ENCODE measurements at places on chromosomes 1 and 21.
A peak's percentile ranks its signal among the peaks of the same experiment; 100 is the strongest.

- no peak for DNase-seq
Measured at GRCh38 chr1:153429266-153430165, 13.2 kb downstream of the S100A7A start.

DNA sequence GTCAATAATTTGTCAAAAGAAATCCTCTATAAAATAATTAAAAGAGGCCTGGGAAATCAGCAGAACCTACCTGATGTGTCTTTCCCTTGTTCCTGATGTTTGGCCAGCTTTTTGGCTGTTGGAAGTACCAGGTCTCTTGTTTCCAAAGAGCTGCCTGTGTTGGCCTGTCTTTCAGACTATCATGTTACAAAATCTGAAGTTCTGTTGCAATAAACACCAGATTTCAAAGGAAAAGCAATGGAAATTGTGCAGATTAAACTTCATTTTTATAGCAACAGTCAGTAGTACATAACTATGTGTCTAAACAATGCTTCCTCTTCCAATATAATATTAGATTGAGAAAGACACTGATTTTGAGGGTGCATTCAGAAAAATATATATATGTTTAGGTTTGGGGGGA is 647.2 kb upstream of the CXADR start:
- DNase-seq = no peak

DNA sequence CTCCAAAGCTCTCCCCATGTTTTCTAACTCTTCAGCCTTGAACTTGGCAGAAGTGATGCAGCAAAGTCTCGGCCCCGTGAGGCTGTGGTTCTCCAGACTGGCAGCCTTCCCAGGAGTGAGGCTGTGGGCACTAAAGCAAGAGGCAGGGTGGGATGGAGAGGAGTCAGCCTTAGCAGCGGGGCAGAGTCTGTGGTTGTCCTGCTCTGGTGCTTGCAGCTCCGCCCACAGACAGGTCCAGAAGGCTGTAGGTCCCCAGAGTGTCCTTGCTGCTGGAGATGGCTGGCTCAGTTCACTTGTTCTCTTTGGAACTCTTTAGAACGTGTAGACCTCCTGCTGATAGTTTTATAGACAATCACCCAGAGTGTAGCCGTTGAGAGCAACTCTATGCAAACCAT is 142.6 kb downstream of the AJAP1 start:
- DNase-seq = no peak

- no peak for DNase-seq
Measured at GRCh38 chr1:64337926-64338325, 132.0 kb upstream of the CACHD1 start.

DNA sequence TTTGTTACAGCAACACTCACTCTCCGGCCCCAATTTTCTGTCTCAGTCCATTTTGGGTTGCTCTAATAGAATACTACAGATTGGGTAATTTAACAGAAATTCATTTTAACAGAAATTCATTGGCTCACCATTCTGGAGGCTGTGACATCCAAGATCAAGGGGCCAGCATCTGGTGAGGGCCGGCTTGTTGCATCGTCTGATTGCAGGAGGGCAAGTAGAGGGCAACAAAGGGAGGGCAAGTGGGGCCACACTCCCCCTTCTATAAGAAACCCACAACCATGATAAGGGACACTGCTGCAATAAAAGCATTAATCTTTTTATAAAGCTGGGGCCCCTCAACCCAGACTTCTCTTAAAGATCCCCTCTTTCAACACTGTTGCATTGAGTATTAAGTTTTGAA is 260.1 kb upstream of the TMPRSS15 start:
- no peak for DNase-seq

- DNase-seq = no peak
Measured at GRCh38 chr1:172185996-172186395, 234.5 kb upstream of the C1orf105 start.

DNA sequence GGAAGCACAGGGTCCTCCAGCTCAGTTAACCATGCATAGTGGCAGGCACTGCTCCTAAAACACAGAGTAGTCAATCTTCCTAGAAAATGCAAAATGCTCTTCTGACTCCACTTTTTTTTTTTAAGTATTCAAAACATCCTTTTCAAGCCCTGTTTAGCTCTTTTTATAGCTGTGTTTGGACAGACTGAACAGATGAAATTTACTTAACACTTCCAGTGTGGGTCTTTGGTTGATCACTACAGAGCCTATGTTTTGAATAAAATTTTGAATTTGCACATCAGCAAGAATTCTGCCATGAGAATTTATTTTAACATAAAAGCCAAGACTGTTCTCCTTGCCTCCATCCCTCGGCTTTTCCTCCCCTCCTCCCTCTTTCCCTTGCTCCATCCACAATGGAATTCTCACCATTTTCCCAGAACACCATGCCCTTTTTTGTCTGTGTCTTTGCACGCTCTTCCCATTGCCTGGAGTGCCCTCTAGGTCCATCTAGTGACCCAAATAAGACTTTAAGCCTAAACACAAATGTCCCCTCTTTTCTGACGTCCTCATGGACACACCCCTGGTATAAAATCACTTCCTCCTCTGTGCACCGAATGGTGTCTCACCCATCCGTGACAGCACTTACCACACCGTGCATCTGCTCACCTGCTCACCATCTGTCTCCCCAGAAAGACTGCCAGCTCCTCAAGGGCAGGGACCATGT is 24.0 kb upstream of the CPT2 start:
- DNase-seq = peak; percentile 81

DNA sequence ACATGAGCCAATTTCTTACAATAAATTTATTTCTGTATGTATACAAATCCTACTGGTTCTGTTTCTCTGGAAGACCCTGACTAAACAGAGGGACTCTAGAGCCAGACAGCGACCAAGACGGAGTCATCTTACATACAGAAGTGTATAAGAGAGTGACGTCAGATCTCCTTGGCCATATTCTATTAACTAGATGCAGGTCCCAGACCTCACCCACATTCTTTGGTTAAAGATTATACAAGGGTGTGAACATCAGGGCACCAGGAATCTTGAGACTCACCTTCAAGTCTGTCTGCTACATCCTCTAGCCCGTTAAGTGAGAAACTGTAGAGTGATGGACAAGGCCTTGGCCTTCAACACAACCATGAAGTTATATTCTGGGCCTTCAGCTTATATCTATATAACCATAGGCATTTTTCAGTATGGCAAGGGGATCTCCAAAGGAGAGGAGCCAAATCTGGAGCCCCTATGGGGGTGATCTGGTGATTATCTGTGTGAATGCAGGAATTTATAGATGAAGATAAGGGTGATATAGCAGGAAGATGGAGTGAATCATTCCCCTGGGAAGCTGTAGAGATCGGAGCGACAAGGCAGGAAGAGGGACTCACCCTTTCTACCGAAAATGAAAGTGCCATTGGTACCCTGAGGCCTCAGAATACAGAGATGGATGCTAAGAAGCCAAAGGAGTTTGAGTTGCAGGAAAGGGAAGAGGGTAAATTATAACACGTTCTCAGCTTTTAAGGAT is 83.9 kb downstream of the ADAMTS1 start:
- no peak for DNase-seq

DNA sequence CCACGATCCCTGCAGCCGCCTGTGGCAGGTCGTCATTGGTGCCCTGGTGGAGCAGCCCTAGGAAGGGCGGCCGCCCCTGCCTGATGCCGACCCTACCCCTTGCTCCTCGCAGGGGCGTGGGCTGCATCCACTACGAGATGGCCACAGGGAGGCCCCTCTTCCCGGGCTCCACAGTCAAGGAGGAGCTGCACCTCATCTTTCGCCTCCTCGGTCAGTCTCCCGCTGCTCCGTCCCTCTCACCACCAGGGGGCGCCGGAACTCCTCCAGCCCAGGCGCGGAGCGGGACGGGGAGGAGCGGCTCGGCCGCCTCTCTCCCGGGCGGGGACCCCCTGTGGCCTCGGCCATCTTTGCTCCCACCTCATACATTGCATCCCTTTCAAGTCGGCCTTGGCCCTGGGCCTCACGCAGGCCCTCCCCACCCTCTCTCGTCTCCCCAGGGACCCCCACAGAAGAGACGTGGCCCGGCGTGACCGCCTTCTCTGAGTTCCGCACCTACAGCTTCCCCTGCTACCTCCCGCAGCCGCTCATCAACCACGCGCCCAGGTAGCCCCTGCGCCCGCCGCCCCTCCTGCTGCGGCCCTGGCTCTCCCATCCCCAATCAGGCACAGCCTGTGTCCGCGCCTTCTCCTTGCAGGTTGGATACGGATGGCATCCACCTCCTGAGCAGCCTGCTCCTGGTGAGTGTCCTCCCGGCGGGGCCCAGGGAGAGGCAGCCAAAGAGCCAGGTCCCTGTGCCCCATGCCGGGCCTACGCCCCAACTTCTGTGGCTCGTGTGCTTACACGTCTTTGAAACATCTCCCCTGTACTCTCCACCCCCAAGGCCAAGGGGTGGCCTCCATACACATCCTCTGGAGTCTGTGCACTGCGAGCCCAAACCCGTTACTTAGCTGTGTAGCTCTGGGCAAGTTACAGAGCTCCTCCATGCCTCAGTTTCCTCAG is 24.7 kb downstream of the CDK18 start:
- DNase-seq = peak; percentile 85

GRCh38 chr1:205440476-205441317 is 15.1 kb downstream of the BLACAT1 start:
- peak; percentile 71 for DNase-seq

DNA sequence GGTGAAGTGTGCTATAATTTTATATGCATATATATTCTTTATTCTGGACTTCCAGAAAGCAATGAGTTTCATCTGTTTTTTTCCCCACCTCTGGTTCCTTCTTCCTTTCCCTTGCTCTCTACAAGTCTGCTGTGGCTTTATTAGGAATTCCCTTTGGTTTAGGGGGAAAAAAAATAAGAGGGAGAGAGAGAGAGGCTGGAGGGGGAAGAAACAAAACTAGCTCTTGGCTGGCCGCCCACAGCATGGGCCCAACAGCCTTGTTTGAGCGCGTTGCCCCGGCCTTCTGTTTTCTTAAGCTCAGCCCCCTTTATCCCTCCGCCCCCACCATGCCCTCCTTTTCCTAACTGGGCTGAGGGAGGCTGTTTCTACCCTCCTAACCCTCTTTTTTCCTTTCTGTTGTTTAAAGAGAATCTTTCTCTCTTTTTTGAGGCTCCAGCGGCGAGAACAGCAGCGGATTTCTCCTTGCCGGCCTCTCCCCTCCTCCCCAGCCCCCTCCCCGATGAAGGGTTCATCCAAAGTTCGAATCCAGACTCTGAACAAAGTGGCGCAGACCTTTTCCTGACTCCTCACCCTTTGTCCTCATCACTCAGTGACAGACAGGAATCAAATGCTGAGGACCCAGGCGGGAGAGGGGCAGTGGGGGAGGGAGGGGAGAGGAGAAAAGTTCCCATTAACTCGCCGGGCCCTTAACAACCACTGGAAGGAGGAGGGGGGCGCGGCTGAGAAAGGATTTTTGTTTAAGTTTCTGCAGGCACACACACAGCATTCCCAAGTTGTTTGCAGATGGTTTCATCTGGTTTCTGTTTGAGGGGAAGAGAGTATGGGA is 29.7 kb downstream of the PBX1 start:
- DNase-seq = no peak

DNA sequence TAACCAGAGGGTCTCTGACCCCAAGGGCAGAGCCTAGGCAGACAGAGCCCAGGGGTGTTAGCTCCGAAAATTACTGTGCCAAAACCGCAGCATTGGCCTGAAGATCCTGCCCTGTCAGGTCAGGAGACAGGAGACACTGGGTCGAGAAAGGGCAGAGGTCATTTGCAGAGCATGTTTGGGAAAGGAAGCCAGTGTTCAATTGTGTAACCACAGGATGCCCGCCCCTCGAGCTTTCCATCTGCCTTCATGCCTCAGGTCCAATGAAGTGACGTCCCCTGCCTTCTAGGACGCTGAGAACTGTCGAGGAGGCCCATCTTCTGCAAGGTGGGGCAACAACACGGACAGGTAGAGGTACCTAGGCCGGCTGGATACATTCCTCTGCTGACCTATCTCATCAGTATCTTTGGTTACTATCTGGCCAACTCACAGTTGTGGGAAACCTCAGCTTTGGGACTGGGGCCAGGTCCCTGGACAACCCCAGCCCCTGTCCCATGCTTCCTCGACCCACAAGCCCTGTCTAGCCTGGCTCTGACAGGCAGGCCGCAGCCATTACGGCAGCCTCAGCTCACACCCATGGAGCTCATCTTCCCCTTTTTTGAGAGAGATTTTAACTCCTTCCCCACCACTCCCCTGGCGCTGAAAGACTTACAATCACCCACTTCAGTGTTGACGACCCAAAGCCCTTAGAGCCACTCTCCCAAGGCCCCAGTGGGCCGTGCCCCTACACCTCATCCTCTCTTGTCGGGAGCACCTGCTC is 1.3 kb downstream of the ARL8A start:
- DNase-seq = peak; percentile 76

DNA sequence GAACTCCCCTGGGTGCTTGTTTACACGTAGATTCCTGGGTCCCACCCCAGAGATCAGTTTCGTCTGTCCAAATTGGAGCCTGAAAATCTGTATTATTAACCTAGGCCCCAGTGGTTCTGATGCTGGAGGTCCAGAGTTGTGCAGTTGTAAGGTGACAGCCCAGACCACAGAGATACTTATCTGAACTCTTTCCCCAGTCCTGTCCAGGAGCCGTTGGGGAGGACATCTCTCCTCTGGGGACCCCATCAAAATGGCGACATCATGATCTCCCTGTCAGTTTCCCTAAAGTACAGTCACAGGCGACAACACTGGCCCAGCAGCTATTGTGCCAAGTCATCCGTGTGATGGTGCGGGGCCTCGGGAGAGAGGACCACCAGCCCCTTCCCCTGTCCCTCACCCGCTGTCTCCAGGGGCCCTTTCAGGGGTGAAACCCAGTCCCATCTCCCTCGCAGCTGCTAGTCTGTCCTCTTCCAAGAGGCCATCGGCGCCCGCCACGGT is 749 bp upstream of the EFHD2 start:
- no peak for DNase-seq

DNA sequence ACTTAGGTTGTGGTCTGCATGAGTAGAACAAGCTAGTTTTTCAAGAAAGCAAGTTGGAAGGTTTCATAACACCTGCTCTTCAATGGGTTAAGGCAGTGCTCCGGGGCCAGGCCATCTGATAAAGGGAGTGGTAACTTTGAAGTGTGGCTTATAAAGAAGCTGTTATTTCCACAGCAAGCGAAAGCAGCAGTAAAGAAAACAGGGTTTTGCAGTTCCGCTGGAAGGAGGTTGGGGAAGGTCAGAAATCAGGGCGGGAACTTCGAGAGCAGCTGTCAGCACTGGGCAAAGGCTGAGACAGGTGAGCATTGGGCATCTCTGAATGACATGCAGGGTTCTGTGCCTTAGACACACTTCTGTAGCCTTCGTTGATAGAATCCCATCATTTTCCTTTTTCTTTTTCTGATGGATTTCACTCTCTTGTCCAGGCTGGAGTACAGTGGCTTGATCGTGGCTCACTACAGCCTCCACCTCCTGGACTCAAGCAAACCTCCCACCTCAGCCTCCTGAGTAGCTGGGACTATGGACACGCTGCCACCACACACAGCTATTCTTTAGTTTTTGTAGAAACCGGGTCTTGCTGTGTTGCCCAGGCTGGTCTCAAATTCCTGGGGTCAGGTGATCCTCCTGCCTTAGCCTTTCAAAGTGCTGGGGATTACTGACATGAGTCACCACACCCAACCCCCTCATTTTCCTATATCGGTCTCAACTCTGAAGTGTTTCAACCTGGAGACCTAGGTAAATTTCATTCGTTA is 20.5 kb downstream of the TMEM51 start:
- DNase-seq = no peak

- no peak for DNase-seq
Measured at GRCh38 chr1:54465351-54465811, 59.2 kb upstream of the SSBP3 start.

Data from germinal center (tissue), 1 donor.